ENCODE measurements at places on chromosomes 1 and 21. TPM values are rescaled to one million over a fixed set of nuclear protein-coding genes. Genes with fewer than 3 reads are reported as not detected.
A peak's percentile ranks its signal among the peaks of the same experiment; 100 is the strongest.

DNA sequence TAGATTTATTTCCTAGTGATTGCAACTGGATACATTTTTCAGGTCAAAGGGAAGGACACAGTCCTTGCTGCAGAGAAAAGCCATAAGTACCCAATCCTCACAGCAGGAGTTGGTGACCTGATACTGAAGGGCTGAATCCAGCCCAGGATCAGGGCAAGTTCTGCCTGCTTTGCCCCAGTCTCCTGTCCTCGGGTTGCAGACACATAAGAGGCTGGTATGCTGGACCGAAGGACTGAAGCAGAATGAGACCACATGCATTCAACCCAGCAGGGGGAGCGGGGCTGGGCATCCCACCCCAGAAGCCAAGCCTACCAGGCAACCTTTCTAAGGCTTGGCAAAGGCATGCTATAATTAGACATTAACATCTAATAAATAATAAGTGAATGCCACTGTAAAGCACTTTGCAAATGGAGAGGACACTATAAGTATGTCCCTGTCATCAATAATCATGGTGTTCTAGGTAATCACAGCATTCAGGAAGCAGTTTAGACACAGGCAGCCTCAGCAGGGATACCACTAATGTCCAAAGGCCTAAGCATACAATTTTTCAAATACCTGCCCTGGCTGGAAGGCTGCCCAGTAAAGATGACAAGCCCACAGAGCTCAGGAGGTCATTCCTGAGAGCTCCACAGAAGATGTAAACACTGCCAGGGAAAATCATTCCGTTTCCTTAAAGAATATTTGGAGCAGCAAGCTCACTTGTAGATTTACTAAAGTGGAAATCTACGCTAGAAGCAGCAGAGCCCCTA lies 47.6 kb downstream of the KRTAP19-8 start:
- no peak for DNase-seq

DNA sequence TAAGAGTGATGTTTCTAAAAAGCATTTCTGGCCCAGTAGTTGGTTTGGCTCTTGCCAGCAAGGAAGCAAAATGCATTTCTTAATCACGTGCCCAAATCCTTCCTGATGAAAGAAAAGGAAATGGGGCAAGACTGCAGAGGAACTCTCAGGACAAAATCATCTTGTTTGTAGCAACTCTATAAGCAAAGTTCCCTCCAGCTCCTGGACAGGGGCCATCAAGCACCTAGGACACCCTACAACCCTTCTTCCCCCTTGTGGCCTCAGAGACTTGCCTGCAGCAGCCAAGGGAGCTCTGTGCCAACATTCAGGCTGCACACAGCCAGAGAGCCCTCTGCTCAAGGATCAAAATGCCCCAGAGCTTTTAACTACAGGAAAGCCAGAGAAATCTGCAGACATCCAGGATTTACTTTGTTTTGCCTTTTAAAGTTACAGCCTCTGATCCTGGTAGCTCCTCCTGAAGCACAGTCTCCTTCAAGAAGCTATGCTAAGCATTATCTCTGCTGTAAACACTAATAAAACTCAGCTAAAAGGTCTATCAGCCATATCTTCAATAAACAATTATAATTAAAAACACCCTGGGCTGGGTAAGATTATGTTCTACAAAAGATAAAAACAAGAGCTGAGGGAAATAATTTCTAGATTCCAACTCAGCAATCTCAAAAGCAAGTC lies 105.0 kb downstream of the KIAA0319L start:
- no peak for DNase-seq

- no peak for DNase-seq
Observed at GRCh38 chr21:24895885-24896734, 711.2 kb downstream of the MRPL39 start.

GRCh38 chr1:84861516-84861915 lies 31.5 kb downstream of the LPAR3 start:
- DNase-seq: no peak

DNA sequence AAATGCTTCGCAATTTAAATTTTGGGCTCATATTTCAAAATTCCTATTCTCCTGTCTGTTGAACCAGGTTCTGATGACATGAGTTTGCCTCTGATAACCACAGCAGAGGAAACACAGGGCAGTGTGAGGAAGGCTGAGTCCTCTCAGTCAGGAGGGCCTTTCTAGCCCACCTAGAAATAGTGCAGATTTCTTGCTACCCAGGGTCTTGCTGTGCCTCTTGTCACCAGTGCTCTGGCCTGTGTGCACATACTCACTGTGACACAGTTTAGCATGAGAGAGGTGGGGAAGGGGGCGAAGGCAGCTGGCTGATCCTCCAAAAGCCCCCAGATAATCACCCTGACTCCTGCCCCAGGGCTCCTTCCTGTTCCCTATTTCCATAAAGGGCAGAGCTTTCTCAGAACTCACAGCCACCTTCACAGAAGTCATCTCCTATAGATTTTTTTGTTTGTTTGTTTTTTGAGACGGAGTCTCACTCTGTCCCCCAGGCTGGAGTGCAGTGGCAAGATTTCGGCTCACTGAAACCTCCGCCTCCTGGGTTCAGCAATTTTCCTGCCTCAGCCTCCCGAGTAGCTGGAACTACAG lies 23.7 kb downstream of the ERRFI1 start:
- no peak for DNase-seq

DNA sequence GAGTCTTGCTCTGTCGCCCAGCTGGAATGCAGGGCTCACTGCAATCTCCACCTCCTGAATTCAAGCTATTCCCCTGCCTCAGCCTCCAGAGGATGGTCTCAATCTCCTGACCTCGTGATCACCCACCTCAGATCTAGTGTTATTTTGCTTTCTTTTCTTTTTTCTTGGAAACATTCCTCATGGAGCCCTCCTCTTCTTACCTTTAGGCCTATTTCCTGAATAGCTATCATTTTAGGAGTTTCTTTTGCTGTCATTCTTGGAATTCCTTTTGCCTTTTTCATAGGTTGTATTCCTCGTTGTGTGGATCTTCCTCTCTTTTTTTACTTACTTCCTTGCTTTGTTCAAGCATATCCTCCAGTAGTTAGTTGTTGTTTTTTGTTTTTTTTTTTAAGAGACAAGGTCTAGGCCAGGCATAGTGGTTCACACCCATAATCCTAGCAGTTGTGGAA lies 173.8 kb downstream of the RASAL2 start:
- no peak for DNase-seq

DNA sequence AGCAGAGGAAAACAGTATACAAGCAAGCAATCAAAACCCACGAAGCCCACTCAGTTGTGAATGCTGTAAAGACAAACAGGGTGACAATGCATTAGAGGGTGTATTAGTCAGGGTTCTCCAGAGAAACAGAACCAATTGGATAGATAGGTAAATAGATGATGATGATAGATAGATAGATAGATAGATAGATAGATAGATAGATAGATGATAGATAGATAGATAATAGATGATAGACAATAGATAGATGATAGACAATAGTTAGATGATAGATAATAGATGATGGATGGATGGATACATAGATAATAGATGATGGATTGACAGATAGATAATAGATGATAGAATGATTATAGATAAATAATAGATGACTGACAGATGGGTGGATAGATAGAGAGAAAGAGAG lies 48.3 kb downstream of the LRRC38 start:
- no peak for DNase-seq

- no peak for DNase-seq
Observed at GRCh38 chr1:158999316-159000069, 10.2 kb upstream of the IFI16 start.

DNA sequence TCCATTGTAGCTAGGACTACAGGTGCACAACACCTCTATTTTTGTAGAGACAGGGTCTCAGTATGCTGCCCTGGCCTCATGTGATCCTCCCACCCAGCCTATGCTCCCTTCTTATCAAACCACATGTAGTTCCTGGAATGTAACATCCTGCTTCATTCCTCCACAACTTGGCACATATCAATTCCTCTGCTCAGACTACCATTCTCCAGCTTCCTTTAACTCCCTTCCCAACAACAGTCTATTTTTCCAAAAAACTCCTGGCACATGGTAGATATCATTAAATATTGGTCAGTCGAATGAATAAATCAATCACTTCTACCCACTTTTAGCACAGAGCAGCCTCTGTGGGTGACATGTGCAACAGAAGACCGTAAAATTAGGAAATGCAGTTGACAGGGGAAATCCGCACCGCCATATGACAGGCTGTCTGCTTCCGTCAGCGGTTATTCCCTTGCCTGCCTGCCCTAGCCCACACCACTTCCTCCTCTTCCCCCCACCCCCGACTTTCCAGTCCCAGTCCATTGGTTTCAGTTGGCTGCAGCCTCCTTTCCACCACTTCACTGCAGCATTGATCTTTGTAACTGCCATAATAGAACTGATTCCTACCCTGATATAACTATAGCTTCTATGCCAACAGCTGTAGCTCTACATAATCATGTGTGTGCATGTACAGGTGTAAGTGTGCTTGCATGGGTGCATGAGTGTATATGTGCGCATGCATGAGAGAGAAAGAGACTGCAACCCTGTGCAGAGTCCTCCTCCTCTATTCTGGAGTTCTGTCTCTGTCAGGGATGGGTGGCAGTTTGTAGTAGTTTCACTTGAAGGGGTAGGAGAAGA lies 6.8 kb upstream of the AKR1A1 start:
- no peak for DNase-seq

- no peak for DNase-seq
Observed at GRCh38 chr1:4130096-4130495, 230.0 kb upstream of the C1orf174 start.

DNA sequence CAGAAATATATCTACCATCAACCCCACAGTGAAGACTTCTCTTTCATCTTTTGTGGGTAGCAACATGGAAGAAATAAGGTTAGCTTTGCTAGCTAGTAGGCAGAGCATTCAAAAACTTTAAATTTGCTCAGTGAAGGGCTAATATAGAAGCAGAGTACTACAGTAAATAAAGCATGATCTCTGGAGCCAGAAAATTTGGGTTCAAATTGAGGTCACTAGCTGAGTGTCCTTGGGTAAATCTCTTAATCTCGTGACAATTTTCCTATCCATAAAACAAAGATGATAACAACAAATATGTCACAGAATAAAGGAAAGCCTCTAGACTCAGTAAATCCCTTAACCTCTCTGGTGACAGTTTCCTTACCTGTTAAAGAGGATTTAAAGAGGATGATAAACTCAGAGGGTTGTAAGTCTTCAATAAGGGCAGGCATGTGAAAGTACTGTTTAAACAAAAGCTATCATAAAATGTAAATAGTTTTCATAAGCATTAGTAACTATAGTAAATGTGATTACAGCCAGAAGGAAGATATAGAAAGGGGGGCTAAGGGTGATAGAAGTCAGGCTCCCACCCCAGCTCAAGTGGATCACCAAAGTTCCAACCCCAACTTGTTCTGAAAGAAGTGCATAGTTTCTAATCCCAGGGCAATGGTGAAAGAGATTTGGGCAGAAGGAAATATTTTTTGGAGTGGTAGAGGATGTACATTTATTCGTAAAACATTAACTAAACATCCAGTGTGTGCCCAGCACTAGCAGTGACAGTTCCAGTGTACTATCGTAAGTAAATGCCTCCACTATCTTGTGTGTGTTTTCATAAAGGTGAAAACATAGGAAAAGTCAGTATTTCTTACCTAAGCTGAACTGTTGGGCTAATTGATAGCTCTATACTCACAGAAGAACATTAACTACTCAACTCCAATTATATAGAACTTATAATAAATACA lies 24.8 kb downstream of the TM2D1 start:
- no peak for DNase-seq

- no peak for DNase-seq
Observed at GRCh38 chr21:45401916-45402900, 2.8 kb upstream of the COL18A1 start.

- no peak for DNase-seq
Observed at GRCh38 chr1:24409535-24409934, 4.0 kb downstream of the STPG1 start.

DNA sequence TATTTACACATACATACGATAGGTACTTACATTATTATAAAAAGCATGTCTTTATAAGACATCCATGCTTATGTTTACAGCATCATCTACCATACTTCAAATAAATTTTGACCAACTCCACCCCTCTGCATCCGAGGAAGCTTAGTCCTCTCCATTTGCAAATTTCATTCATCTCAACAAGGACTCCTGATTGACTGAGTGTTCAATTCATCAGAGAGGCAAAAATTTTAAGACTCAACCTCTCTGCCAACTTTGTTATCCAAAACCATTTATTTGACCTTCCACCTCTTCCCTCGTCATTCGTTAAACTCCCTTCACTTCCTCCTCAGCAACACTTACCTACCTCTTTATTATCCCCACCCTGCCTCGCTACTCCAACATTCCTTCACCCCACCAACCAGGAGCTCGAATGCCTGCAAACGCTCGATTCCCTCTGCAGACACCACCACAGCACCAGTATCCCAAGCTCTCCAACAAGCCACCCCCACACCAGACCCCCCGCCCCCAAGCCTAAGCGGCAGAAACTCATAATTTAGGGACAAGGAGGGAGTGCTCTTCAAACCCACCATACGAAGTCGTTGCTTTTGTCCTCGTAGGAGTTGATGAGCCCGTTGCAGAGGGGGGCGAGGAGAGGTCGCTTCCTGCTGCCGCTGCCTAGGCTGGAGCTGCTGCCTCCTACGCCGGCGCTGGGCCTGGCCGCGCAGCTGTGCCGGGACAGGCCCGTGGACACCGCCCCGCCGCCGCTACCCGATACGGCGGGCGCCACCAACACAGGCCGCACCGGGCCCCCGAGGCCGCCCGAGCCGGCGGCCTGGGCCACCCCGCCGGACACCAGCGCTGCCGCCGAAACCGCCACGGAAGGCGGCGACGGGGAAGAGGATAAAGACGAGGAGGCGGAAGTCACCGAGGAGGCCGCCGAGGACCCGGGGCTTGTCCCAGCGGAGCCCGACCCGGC lies 803 bp downstream of the COP1 start:
- DNase-seq: peak; percentile 18

- DNase-seq: no peak
Observed at GRCh38 chr1:204001166-204001901, 71.6 kb upstream of the SOX13 start.

DNA sequence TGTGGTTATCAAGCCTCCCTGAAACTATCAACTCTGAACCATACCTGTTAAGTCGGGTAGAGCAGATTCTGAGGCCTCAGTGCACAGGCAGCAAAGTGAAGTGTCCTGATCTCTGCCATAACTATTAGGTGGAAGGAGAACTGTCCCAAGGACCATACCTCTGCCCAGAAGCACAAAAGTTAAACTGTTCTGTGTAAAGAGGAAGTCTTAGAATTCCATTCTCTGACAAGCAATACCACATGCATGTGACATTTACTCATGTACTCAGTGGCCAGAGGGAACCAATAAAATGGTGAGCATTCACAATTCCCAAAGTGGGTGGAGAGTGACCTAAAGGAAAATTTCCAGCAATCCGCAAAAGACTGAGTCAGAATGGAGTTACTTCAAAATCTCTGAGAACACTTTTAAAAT lies 61.0 kb downstream of the TOR3A start:
- DNase-seq: no peak

GRCh38 chr1:56188855-56189254 lies 390.5 kb downstream of the PLPP3 start:
- no peak for DNase-seq

GRCh38 chr1:41955461-41956159 lies 36.9 kb upstream of the HIVEP3 start:
- no peak for DNase-seq

PTPRC gene
- 4.4 TPM for total RNA-seq

NPHS2 gene
- not detected for total RNA-seq

CHRNB2 gene
- 16.2 TPM for total RNA-seq

SLAMF9 gene
- total RNA-seq: not detected
